ENCODE measurements at places on chromosomes 13 and 19. TPM values are rescaled to one million over a fixed set of nuclear protein-coding genes. Genes with fewer than 3 reads are reported as not detected.
A peak's percentile ranks its signal among the peaks of the same experiment; 100 is the strongest.

DNA sequence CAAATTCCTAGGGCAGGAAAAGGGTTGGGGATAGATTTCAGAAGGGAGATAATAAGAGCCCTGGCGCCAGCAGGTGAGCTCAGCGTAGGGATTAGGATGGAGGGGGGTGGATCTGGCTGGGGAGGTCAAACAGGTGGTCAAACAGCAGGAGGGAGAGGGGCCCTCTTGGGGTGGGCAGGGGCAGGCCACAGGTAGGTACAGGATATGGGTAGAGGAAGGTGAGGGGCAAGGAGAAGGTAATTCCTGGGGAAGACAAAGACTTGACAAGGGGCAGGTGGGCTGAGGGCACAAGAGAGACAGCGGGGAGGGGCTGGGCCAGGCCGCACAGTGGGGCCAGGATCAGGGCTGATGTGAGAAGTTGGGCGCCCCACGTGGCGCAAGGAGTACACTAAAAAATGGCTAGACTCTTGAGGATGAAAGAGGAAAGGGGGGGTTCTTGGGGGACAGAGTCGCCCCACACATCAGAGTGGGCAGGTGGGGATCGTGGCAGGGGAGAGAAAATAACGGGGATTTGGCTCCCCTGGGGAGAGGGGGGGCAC, 713 bp downstream of the KRI1 start:
- DNase-seq = peak; percentile 79

- no peak for DNase-seq
Measured at GRCh38 chr13:28618230-28618994, 40.5 kb upstream of the POMP start.

- DNase-seq = no peak
Measured at GRCh38 chr13:31967155-31967554, 64.4 kb upstream of the FRY start.

DNA sequence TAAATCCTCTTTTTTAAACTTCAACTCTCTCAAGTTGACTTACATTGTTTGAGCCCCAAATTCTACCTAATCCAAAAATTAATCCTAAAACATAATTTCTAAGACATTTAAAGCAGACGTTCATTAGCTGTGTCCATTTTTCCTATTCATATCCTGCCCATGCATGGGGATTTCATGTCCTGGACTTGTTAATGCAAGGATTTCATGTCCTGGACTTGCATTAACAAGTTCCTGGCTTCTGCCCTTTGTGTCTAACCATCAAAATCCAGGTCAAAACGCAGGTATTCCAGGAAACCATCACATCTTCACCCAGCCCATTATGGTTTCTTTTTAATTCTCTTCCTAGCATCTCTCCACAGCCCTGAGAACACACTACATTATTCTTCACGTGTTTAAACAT, 454.9 kb downstream of the KLF5 start:
- DNase-seq = no peak

DNA sequence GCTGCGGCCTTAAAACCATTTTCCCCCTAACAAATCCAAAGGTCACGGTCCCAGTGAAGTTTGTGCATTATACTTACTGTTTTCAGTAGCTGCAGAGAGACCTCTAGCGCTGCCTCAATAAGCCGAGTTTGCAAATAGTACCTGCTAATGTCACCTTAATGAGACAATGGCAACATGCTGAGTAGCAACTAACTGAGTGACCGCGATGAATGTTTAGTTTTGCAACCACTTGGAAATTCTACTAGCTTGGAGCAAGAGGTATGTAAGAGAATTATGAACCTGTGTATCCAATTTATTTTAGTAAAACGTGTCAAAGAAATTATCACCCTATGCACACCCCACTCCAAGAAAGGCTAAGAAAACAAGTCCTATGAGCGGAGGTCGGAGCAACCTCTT, 1.2 kb downstream of the KPNA3 start:
- no peak for DNase-seq

Gene PRX
- total RNA-seq = 2.0 TPM

Gene LILRB2
- 4.6 TPM for total RNA-seq

DNA sequence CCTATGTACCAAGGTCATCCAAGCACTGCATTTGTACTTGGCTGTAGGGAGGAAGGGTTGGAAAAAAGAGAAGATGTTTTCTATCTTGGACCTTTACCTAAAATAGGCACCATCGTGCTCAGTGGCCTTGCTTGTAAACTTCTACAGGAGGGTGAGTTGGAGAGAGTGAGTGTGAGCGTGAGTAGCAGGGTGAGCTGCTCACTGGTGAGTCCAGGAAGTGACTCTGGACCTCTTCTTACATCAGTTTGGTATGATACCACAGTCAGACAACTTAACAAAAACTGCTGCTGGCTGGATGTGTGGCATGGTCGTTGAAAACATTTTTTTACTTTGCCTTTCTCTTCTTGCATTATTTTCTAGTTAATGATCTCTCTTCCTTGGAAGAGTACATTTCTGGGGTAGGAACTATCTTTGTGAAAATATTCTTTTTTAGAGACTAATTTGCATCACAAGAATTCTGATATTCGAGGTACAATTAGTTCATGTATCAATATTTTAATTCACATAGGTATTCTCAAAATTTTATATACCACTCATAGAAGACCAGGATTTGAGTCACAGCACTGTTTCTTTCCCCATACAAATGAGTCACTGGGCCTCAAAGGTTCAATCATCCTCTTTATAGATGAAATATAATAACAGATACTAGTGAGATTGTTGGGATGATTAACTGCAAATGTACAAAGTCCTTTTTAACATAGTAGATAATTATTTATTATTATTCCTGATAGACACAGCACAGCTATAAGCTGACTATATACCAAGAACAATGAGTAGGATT, 651 bp downstream of the SERPINE3 start:
- DNase-seq = no peak

Gene ZNF320
- 10.3 TPM for total RNA-seq

DNA sequence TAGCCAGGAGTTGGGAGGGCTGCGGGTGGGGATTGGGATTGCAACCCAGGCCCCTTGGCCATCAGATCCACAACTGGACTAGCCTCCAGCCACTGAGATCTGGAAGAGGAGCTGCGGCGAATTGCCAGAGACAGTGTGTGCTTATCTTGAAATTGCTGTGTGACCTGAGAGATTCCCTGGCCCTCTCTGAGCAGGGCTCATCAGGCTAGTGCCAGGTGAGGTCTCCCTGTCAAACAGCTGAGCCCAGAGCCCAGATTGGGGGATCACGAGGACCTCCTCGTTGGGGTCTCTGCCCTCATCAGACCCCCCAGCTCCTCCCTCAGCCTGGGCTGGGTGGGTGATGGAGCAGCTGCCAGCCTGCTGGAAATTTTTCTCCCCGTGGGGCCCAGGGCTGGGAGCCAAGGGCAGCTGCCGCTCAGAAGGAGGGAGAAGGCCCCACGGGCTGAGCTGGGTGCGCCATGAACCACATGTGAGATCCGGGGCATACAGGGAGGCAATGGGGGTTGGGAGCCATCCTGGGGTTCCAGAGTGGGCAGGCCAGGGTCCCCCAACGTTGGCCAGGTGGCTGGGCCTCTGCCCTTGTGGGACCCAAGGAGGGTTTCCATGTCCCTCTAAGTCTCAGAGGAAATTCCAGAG, 7.2 kb downstream of the FUT5 start:
- no peak for DNase-seq

GRCh38 chr13:36788276-36788675, 30.7 kb upstream of the RFXAP start:
- no peak for DNase-seq

GRCh38 chr13:98847780-98848179, 95.3 kb upstream of the SLC15A1 start:
- DNase-seq = no peak

GRCh38 chr13:28655561-28655960, 3.4 kb upstream of the POMP start:
- DNase-seq = no peak

DNA sequence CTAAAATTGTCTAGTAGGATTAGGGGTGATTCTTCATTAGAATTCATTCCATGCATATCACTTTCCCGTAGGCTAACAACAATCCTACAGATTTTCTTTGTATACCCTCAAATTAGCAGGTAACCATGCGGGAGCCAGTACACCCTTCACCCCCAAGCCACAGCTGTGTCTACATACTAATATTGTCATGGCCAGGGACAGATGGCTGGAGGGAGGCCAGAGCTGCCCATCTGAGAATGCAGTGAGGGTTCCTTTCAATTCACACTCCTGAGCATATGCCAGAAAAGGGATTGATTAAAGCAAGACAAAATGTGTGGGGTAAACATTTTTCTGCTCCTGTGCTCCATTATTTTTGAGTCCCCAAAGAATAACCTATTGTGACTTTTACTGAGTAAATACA, 68.9 kb downstream of the FREM2 start:
- DNase-seq = no peak

GRCh38 chr19:12090807-12091206, 26.3 kb downstream of the ZNF844 start:
- peak; percentile 73 for DNase-seq

DNA sequence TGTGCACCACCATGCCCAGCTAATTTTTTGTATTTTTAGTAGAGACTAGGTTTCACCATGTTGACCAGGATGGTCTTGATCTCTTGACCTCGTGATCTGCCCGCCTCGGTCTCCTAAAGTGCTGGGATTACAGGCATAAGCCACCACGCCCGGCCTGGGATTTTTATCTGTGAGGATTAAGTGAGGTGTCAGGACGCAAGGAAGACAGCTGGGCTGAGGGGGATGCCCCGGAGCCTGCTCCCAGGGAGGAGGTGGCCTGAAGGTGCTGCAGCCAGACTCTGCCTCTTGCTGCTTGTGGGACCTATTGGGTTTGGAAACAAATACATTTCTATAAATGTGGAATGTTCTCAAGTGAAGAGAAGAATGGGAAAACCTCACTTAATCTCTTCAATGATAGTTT, 131.6 kb downstream of the OLFM4 start:
- DNase-seq = no peak

Gene CDK8
- total RNA-seq = 13.1 TPM

- no peak for DNase-seq
Measured at GRCh38 chr13:80757694-80758093, 416.8 kb upstream of the SPRY2 start.

Gene SERPINE3
- total RNA-seq = not detected

GRCh38 chr13:89832827-89833226, 1514.7 kb upstream of the MIR17HG start:
- no peak for DNase-seq

DNA sequence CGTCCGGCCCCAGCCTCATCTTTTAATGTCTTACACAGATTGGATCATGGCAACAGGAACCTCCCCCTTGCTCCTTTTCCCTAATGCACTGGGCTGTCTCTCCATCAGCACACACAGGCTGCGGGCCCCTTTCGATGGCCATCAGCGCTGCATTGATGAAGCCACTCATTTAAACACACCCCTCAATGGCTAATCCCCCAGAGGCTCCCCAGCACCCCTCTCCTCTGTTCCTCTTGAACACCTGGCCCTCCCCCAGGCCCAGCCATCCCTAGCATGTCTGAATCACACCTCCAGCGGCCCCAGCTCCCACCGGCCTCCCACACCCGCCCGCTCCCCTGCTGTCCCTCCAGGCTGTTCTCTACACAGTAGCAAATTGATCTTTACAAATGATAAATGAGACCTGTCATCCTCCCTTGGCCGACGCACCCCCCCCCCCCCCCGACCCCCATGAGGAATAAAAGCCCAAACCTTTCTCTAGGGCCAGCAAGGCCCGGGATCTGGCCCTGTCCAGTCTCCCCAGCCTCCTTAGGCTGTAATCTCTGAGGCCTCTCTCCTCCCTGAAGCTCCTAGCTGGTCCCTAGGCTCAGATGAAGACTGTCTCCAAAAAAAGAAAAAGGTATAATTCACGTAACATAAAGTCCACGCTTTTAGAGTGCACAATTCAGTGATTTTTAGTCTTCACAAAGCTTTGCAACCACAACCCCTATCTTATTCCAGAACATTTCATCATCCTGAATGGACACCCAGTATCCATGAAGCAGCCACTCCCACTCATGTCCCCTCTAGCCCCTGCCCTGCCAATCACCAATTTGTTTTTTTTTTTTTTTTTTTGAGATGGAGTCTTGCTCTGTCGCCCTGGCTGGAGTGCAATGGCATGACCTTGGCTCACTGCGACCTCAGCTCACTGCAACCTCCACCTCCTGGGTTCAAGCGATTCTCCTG, 7.4 kb downstream of the RPL28 start:
- DNase-seq = no peak

Gene SPRED3
- 1.3 TPM for total RNA-seq

Gene TMEM190
- total RNA-seq = not detected

GRCh38 chr13:24742294-24742693, 21.7 kb upstream of the RNF17 start:
- no peak for DNase-seq

Gene FXYD3
- not detected for total RNA-seq

- peak; percentile 89 for DNase-seq
Measured at GRCh38 chr19:35066691-35067563, 25.4 kb downstream of the HPN start.

DNA sequence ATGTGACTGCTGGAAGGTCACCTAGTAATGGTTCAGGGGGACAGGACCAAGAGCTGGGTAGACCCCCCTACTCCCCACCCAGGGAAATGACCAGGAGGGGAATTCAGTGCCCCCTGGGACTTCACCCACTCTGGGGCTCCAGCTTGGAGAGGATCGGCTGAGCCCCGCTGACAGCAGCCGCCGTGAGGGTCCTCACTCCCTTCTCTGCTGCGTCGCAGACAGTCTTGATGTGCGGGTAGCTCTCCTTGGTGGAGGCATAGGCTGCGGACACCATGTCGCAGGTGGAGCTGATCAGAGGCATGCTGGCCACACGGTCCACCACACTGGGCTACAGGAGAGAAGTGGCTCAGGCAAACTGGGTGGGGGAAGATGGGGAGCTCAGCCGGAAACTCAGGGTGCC, 7.8 kb downstream of the PLIN3 start:
- no peak for DNase-seq

Gene FGF21
- total RNA-seq = not detected

DNA sequence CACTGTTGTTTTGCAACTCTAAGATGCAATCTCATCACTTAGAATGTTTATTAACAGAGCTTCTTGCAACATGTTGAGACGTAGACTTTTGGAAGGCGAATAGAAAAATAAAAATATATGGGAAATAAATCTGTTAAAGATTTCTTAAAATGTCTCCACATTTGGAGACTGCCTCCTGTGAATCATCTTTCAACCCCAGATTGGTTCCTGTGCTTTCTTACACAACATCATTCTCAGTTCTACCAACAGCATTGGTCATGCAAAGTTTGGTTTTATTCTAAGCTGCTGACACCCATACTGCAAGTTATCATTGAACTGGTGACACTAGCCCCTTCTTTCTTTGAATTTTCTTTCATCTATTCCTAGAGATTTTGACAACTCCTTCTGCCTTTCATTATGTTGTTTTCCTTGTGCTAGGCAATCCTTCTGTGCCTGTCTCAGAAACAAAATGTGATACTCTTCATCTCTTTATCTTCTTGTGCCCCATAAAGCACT, 1.6 kb upstream of the IGFL3 start:
- DNase-seq = no peak

- DNase-seq = no peak
Measured at GRCh38 chr13:39245688-39246087, 207.4 kb downstream of the NHLRC3 start.

Gene ONECUT3
- not detected for total RNA-seq

Data from natural killer cell (primary cell).